ENCODE measurements at places on chromosomes 12 and 14.

DNA sequence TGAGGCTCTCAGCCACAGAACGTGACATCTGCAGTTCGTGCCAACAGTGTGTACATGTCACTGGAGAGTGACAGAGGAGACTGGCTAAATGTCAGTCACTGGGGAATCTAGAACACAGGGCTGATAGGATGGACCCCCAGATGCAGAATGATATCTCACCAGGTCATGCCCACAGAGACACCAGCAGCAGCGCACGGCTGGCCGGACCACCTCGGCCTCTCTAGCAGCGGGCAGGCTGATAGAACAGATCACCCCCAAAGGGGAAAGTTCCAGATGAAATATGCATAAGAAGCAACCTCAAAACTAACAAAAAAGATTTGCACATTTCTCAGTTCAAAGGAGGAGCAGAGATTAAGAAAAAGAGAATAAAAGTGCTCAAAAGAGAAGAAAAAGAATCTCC is 266.5 kb downstream of the SEC23A start:
- DNase-seq = no peak

GRCh38 chr14:68652433-68652690 is 140.5 kb downstream of the ZFP36L1 start:
- DNase-seq = no peak

GRCh38 chr14:101353422-101353821 is 207.9 kb upstream of the DIO3 start:
- no peak for DNase-seq

GRCh38 chr12:46109343-46110222 is 119.2 kb upstream of the SCAF11 start:
- no peak for DNase-seq

DNA sequence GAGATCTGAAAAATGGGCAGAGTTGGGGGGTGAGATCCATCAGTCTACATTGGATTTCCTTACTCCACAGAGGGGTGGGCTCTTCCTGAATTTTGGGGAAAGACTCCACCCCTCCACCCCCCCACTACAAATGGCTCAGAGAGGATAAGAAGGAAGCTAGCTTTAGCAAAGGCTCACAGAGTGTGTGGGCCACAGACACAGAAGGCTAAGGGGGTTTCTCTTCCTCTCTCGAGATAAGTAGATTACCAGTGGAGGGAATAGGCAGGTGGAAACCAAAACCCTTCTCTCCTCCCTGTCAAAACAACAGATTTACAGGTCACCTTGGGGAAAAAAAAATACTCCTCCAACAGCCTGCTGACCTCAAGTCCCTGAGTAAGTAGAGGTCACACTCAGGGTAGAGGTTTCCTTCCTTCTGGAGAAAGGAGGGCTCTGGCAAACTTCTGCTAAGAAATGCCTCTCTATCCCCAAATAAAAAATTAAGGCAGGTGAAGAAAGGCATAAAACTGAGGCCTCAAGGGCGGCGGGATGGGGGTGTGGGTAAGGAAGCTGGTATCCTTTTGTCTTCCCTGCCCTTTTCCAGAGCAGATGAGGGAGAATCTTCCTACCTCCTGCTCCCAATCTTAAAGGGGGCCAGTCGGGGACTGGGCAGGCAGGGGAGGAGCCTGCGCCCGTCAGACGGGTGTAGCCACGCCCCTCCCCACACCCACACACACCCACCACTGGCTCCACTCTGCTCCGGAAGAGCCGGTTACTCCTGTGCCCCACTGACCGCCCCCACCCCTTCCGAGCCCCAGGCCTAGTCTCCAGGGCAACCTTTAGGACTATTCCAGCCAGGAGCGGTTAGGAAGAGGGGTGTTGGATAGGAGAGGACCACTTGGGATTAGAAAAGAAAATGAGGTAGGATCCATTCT is 1.9 kb upstream of the BAZ2A start:
- DNase-seq = no peak

DNA sequence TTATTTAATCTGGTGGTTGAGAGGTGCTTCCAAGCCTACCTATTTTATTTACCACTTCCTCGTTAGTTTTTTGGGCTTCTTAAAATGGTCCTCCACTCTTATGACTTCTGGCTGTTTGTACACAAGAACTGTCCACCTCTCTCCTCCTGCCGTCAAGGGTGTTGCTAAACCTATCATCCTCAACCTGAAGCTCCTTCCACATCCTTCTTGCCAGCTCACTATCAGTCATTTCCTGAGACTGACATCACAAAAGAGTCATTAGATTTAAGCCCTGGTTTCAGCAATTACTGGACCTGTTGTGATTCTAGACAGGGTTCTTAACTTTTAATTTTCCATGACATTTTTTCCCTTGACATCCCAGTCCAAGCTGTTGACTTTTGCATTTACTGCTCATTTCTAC is 91.9 kb downstream of the BICD1 start:
- peak; percentile 70 for DNase-seq

GRCh38 chr14:104224506-104225277 is 86.3 kb downstream of the KIF26A start:
- DNase-seq = no peak

DNA sequence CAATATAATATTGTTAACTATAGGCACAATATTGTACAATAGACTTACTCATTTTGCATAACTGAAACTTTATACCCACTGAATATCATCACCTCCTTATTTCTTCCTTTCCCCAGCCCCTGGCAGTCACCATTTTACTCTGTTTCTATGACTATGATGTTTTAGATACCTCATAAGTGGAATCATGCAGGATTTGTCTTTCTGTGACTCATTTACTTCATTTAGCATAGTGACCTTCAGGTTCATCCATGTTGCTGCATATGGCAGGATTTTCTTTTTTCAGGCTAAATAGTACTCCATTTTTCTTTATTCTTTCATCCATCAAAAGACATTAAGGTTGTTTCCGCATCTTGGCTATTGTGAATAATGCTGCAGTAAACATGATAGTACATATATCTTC is 18.9 kb downstream of the USP15 start:
- DNase-seq = no peak

GRCh38 chr14:56216626-56217379 is 98.6 kb downstream of the PELI2 start:
- no peak for DNase-seq

DNA sequence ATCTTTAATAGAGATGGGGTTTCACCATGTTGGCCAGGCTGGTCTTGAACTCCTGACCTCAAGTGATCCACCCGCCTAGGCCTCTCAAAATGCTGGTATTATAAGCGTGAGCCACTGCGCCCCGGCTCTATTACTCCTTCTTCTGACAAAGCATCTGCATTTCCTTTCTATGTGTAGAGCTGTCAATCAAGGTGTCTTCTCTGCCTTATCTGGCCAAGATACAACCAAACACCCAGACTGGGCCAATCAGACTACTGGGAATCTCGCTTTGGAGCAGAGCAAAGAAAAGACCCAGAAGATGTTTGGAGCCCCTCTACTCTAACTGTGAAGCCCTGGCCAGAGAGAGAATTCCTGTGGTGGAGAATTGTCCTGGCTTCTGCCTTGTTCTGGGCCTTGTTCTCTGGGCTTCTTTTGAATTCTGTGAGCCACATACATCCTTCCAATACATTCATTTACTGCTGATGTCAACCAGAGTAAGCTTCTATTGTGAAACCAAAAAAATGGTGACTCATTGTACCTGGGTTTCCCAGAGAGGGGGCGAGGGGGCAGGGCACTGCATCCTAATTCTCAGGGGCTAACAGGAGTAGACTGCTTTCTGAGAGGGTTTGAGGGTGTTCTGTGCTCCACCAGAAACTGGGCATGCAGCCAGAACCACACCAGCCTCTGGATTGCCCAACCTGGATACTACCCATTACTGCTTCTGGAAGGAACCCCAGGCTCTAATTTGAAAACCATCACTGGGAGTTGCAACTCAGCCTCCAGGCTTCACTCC is 18.8 kb upstream of the FLVCR2 start:
- peak; percentile 68 for DNase-seq

GRCh38 chr12:46362895-46363581 is 9.5 kb downstream of the SLC38A2 start:
- no peak for DNase-seq

GRCh38 chr12:2408262-2408661 is 355.5 kb downstream of the CACNA1C start:
- no peak for DNase-seq

GRCh38 chr14:68210729-68211299 is 391.2 kb downstream of the RAD51B start:
- DNase-seq = peak; percentile 86

GRCh38 chr12:71201136-71201679 is 43.4 kb upstream of the TSPAN8 start:
- DNase-seq = no peak

DNA sequence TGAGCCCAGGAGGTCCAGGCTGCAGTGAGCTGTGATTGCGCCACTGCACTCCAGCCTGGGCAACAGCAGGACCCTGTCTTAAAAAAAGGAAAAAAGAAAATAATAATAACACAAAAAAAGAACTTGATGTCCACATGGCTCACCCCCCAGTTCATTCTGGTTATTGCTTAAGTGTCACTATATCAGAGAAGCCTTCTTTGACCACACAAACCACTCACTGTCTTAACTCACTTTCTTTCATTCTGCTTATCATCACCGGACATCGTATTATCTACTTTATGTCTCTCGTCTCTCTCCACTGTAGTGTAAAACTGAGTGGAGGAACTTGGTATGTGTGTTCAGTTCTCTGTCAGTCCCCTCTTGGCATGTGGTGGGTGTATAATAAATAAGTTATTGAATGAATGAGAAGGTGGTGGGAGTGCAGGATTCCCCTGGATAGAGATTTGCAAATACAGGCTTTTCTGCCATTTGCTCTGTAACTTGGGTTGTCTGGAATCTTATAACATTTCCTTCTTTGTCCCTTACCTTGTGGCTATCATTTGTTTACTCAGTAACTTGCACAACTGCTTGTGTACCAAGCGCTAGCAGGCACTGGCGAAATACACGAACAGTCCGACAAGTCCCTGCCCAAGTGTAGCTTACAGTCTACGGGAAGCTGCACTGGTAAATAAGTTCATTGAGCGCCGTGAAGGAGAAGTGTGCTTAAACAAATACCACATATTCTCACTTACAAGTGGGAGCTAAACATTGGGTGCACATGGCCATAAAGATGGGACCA is 86.6 kb upstream of the TRAF3 start:
- DNase-seq = peak; percentile 3

- DNase-seq = no peak
Measured at GRCh38 chr12:77328326-77328725, 263.0 kb upstream of the E2F7 start.

- DNase-seq = no peak
Measured at GRCh38 chr12:9241301-9241700, 33.1 kb upstream of the PZP start.

GRCh38 chr14:72350215-72350614 is 418.0 kb downstream of the RGS6 start:
- no peak for DNase-seq

DNA sequence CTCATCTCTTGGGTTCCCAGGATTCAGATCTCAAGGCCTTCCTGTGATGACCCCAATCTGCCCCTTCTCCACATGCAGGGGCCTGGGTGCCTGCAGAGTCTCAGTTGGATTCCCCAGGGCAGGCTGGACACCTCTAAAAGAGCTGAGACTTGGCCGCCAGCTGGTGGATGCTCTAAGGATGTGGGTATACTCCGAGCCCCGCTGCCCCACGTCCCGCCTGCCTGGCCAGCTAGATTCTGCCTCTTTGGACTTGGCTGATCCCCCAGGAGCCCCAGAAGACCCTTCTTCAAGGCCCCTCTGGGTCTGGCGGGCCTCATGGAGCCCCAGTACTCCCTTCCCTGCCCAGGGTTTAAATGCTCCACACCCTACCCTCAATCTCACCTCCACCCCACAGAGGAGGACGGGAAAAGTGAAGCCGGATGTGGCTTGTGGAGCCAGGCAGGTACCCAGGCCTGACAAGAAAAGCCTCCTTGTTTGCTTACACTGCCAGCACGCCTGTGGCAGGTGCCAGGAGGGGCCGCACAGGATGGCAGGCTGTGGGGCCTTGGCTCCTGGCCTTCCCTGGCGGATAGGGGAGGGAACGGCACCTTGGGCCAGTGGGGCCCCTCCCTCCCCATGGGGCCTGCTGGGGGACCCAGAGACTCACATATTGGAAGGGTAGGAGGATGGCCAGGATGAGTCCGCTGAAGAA is 15.1 kb downstream of the FAIM2 start:
- no peak for DNase-seq

- no peak for DNase-seq
Measured at GRCh38 chr12:117097159-117097558, 2.1 kb downstream of the TESC start.

DNA sequence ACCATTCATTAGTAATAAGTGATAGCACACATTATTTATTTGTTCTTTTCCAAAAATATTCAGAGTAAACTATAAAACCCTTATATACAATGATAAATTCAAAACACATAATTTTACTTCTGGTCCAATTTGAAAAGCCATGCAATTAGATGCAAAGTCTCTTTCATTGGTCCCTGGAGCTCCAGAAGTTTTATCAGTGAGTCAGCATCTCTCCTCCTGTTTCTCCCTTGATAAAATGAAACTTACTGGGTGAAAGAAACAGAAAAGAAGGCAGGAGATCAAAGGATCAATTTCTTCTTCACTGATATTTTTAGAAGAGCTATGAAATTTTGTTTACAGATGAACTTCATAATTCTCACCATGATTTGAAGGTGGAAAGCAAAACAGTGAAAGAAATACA is 47.5 kb downstream of the IFNG start:
- no peak for DNase-seq

GRCh38 chr12:77102691-77103090 is 37.3 kb upstream of the E2F7 start:
- no peak for DNase-seq

DNA sequence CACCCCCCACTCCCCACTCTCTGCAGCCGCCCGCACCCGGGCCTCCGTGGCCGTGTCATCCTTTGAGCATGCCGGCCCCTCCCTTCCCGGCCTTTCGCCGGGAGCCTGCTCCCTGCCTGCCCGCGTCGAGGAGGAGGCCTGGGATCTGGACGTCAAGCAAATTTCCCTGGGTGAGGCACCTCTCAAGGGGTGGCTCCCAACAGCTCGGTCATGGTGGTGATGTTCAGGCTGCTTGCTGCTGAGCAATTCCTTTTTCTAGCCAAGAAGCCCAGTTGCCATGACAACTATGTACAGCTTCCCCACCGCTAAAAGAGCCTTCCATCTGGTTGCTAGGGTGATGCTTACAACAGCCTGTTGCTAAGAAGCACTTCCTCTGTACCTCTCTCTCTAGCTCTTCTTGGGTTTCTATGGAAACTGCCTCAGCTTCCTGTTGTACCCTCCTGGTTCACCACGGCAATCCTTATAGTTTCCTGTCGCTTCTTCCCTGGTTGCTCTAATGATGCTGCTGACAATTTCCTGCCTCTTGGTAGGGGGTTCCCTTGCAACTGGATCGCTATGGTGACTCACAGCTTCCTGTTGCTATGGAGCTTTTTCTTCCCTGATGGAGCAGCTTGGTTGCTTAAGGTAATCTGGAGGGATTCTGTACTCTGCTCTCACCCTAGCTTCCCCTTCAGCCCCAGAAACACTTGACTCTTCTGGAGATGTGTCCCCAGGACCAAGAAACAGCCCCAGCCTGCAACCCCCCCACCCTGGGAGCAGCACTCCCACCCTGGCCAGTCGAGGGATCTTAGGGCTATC is 11.0 kb downstream of the ZNF219 start:
- no peak for DNase-seq

GRCh38 chr12:102811110-102811737 is 105.8 kb downstream of the PAH start:
- no peak for DNase-seq

- DNase-seq = no peak
Measured at GRCh38 chr12:121793440-121793837, at the start of gene RHOF. TSS of gene RHOF (minus strand) at chr12:121793688. CDS start at chr12:121793633, 55 bp downstream.

All from epithelial cell of prostate (primary cell).